Astrocyte (in vitro differentiated cells and primary cell): ENCODE measurements at places on chromosomes 2 and 18.

DNA sequence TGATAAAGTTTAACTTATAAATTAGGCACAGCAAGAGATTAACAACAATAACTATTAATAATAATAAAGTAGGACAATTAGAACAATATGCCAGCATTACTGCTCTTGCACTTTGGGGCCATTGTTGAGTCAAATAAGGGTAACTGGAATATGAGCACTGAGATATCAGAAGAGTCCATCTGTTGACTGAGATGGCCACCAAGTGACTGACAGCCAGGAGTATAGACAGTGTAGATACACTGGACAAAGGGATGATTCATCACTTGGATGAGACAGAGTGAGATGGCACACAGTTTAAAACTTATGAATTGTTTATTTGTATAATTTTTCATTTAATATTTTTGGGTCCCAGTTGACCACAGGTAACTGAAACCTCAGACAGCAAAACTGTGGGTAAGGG lies 20.0 kb downstream of the NAB1 start:
- no peak for DNase-seq

GRCh38 chr2:217877866-217878265 lies 124.9 kb downstream of the TNS1 start:
- no peak for DNase-seq

GRCh38 chr2:159013103-159013502 lies 44.7 kb downstream of the TANC1 start:
- no peak for DNase-seq

DNA sequence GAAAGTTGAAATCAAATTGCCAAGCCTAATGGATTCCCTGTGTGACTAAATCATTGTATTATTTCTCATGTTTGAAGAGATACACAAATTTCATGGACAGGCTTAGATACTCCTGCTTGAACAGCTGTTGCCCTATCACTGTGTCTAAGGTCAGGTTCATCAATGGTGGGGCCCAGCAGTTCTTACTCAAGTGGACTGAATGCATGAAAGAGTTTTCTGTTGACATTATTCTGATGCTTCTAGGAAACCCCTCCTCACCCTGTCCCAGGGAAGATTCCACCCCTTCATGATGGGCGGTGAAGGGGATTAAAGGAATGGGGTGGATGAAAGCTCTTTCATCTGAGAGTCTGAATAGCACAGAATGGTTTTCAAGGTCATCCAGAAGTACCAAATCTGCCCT lies 148.8 kb downstream of the INO80D start:
- no peak for DNase-seq

- no peak for DNase-seq
Observed at GRCh38 chr2:101630224-101630949, 67.1 kb upstream of the MAP4K4 start.

GRCh38 chr2:73818296-73818695 lies 10.5 kb upstream of the STAMBP start:
- no peak for DNase-seq

- no peak for DNase-seq
Observed at GRCh38 chr2:10513201-10513600, 65.1 kb upstream of the ODC1 start.

DNA sequence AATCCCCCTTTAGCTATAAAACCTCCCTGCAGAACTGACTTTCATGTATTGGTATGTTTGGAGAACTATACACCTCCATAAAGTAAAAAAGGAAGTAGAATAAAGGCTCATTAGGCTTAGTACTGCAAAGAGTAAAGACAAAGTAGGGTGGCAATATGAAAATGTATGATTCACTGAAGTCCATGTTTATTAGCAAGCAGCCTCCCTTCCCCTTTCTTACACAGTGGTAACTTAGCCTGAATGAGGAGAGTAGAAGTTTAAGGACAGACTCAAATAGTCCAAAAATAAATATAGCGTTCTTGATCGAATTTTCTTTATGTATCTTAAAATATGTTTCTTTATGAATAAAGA lies 1.5 kb downstream of the ZNF804A start:
- DNase-seq = peak; percentile 22

DNA sequence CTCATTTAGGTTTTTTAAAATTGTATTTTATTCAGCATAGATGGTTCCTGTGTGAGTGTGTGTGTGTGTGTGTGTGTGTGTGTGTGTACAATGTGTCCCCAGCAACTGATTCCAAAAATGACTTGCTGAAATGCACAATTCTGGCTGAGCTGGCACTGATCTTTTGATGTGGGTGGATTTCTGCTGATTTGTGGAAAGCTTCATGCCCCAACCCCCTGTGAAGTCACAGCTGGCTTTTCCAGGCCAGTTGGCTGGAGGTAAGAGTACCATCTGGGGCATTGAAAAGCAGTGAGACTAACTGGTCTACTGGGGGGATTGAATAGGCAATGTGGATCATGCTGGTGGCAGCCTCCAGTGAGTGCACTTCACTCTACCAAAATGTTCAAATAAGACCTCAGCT lies 187.2 kb downstream of the LRRTM1 start:
- no peak for DNase-seq

DNA sequence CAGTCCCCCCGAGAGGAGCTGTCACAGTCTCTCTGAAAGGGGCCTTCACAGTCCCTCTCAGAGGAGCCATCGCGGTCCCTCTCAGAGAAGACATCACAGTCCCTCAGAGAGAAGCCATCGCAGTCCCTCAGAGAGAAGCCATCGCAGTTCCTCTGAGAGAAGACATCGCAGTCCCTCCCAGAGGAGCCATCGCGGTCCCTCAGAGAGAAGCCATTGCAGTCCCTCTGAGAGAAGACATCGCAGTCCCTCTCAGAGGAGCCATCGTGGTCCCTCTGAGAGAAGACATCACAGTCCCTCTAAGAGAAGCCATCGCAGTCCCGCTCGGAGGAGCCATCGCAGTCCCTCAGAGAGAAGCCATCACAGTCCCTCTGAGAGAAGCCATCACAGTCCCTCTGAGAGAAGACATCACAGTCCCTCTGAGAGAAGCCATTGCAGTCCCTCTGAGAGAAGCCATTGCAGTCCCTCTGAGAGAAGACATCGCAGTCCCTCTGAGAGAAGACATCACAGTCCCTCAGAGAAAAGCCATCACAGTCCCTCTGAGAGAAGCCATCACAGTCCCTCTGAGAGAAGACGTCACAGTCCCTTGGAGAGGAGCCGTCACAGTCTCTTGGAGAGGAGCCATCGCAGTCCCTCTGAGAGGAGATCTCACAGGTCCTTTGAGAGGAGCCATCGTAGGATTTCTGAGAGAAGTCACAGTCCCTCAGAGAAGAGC lies 1.3 kb upstream of the ZNF512 start:
- DNase-seq = no peak

- no peak for DNase-seq
Observed at GRCh38 chr18:5979176-5979888, 84.0 kb upstream of the TMEM200C start.

DNA sequence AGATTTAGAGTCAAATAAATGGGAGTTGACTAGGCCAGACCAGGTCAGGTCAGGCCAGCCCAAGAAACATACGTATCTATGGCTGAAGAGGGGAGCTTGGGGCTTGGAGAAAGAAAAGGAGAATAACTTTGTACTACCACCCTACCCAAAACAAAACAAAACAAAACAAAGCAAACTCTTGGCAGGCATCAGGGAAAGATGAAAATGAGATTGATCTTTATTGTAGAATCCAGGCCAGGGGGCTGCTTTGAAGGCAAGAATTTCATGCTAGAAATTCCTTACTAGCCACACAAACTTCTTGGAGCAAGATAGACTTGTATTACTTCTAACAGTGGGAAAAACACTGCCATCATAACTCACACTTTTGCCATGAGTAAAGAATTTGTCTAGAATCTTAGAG lies 26.2 kb downstream of the QPCT start:
- DNase-seq = peak; percentile 41

- no peak for DNase-seq
Observed at GRCh38 chr18:48135436-48135966, 205.0 kb upstream of the SMAD2 start.

GRCh38 chr2:217922101-217923006 lies 80.4 kb downstream of the TNS1 start:
- DNase-seq = peak; percentile 54

- no peak for DNase-seq
Observed at GRCh38 chr2:680496-680895, 3.3 kb upstream of the TMEM18 start.

GRCh38 chr2:7930800-7931635 lies 750.8 kb upstream of the ID2 start:
- peak; percentile 11 for DNase-seq

- no peak for DNase-seq
Observed at GRCh38 chr2:70310899-70311298, 9.0 kb upstream of the FAM136A start.

DNA sequence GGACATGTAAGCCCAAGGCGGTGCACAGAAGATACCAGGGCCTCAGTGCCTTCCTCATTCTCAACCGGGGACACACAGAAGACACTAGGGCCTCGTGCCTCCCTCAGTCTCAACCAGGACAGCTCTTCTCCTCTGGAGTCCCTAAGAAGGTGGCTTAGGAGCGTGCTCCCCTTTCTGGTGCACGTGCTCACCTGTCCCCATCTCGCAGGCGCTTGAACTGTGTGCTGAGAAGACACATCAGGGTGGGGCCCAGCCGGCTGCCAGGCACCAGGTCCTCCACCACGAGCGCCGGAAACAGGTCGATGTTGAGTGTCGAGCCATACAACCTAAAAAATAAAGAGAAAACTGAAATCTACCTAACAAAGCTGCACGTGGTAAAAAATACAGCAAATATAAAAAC lies 99.9 kb downstream of the PXDN start:
- DNase-seq = no peak

GRCh38 chr18:55781481-55781957 lies 193.5 kb upstream of the TCF4 start:
- DNase-seq = peak; percentile 70

DNA sequence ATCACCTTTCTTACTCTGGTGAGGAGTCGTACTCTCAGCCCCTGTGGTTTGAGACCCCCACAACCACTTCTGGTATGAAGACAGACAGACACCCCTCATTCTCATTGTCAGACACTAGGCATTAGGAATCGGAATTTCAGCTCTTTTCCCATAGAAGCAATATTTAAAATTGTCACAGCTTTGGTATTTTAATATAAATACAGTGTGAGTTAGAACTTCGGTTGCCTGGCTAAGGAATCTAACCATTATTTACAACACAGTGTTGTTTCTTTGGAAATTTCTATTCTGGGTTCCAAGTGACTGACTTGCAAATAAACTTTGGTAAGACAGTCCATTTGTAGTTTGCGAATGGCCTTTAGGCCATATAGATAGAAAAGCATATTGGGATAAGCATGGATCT lies 318.1 kb downstream of the PARD3B start:
- peak; percentile 10 for DNase-seq

- no peak for DNase-seq
Observed at GRCh38 chr2:158837645-158838044, 42.5 kb downstream of the DAPL1 start.

DNA sequence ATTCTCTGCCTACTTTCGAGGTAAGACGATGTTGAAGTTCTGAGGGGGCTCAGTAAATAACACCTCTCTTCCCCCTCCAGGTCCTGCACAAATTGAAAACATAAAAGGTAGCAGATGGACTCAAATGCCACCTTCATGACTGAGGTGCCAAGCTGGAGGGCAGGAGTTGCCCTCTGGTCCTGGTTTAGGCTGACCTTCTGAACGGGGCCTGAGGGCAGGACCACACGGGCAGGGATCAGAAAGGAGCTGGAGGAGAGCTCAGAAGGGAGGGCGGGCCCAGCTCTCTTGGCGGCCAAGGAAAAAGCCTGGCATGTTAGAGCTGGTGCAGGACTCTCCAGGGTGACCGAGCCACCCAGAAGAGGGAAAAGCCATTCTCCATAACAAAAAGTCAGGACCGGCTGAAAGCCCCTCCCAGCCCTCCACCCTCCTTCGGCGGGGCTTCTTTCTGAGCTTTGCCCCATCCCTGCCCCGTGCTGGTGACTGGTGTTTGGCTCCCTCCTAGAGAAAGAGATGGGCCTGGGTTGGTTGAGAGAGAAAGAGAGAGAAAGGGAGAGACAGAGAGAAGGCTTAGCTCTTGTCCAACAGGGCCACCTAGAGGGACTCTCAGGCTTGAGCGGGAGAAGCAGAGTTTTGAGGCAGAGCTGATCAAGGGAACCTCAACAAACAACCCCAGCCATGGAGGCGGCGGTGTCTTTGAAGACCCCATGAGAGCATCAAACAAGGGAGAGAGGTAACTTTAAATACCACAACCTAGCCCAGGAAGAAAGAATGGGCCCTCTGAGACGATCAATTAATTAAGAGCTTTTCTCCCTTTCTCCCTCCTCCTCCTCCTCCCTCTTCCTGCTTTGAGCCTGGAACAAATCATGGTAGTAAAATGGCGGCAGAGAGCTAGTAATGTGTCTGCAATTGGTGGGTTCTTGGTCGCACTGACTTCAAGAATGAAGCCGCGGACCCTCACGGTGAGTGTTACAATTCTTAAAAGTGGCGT lies 50.8 kb downstream of the WIPF1 start:
- DNase-seq = no peak

- DNase-seq = no peak
Observed at GRCh38 chr18:53984021-53984420, 240.4 kb downstream of the MBD2 start.

DNA sequence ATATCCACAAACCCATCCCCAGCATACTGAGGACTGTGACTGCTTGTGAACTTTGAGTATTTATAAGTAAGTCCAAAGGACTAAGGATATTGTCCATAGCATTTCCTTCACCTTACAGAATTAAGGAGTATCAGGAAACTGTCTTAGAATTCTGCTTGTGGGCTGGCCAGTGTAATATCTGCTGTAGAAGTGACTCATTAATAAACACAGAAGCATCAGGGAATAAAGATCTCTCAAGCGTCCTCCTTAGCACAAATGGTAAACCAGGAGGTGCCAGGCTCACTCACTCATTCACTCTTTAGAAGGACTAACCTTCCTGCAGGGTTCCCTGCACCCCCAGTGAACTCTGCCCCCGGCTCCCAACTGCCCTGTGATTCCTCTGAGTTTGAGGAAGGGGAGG lies 31.0 kb downstream of the CCDC68 start:
- peak; percentile 21 for DNase-seq

DNA sequence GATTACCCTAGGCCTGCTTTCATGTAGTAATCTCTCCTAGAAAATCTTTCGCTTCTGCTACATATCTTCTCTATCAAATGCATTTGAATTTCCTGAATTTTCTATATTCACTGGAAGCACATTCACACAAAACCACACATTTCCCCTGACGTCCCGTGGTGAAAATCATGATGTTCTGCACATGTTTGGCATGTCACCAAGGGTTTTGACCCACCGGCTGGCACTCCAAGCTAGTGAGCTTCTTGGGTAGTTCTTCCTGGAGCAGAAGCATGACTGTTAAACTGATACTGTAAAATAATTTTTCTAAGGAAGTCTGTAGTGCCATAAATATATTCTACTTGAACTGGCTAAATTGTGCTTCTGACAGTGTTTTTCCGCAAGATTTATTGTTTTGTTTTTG lies 510.1 kb upstream of the SLC8A1 start:
- DNase-seq = no peak

DNA sequence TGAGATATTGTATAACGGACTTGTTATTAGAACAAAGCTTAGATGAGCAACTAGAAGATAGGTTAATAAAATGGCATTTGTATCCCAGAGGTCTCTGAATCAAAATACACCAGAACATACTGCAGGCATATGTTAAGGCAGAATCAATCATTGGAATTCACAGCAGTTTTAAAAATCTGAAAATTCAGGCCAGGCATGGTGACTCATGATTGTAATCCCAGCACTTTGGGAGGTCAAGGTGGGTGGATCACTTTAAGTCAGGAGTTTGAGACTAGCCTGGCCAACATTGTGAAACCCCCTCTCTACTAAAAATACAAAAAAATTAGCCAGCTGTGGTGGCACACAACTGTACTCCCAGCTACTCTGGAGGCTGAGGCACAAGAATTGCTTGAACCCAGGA lies 405.2 kb downstream of the ZEB2 start:
- DNase-seq = no peak

GRCh38 chr2:26720322-26721114 lies 28.0 kb downstream of the KCNK3 start:
- peak; percentile 74 for DNase-seq
